Activated CD4-positive, alpha-beta T cell treated with anti-CD3 and anti-CD28 coated beads, Interleukin-2, amount 10 ng/mL, durations not matched to agents 24 days and 14 days (primary cell): ENCODE measurements at places on chromosomes 7 and 10. TPM values are rescaled to one million over a fixed set of nuclear protein-coding genes. Genes with fewer than 3 reads are reported as not detected.

GRCh38 chr10:22679608-22680007 is 34.8 kb downstream of the PIP4K2A start:
- H3K36me3 ChIP-seq, result peaks cover 9% of the 10 kb centered on the region
- peak; percentile 72 for DNase-seq
- no peaks in the 10 kb centered on the region for H3K27me3 ChIP-seq
- H3K27ac ChIP-seq, result peak overlapping the region; percentile 71

AGBL3 gene
- total RNA-seq, result 2.0 and 3.4 TPM in 2 replicates

- H3K27me3 ChIP-seq, result no peaks in the 10 kb centered on the region
- peaks cover 28% of the 10 kb centered on the region for H3K36me3 ChIP-seq
- DNase-seq, result no peak
- no peak overlapping the region for H3K4me3 ChIP-seq
These were observed 7.1 kb downstream of the PI4K2A start for GRCh38 chr10:97647556-97647955.

DNA sequence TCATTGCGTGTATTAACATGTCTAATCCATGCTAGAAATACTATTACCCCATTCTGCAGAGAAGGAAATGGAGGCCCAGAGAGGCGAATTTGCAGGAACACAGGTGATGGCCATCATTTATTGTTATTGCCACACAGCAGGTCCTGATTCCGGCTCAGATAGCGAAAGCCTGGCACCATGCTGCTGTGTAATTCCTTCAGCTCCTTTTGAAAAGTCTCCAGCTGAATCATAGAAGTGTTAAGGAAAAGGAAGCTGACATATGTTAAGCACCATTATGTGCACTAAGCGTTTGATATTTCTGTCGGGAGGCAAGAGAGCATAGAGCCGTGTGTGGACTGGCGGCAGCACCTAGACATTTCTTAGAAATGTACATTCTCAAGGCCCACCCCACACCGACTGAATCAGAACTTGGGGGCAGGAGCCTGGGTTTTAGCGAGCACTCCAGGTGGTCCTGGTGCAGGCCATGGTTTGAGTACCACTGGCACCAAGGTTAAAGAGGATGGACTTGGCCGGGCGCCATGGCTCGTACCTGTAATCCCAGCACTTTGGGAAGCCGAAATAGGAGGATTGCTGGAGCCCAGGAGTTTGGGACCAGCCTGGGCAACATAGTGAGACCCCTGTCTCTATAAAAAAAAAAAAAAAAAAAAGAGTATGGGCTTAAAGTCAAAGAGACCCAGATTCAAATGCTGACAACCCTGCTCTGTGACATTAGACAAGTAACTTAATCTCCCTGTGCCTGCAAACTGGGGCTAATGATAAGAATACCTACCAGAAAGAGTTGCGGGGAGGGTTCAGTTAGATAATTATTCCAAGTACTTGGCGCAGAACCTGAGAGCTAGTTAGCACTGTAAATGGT is 52.2 kb downstream of the UNC5B start:
- no peak for DNase-seq
- H3K27me3 ChIP-seq, result no peaks in the 10 kb centered on the region
- H3K4me3 ChIP-seq, result no peak overlapping the region
- no peak overlapping the region for H3K27ac ChIP-seq
- H3K36me3 ChIP-seq, result no peaks in the 10 kb centered on the region

DNA sequence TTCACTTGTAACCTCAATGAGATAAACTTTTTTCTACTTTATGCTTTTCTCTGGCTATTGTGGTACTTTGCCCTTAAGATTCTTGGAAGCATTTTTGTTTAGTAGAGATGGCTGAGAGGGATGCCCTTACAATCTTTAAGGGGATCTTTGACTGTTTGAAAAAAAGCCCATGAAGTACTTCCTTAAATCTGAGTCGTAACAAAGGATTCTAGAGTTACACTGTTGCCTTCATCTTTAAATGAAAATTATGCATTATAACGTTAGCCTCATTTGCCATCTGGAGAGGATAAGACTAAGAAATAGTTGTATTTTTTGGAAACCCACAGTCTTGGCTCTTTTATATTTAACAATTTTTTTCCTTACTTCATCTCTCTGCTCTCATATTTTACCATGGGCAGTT is 37.8 kb upstream of the FZD1 start:
- no peaks in the 10 kb centered on the region for H3K4me1 ChIP-seq
- H3K27me3 ChIP-seq, result no peaks in the 10 kb centered on the region
- no peak overlapping the region for H3K27ac ChIP-seq
- DNase-seq, result no peak

DNA sequence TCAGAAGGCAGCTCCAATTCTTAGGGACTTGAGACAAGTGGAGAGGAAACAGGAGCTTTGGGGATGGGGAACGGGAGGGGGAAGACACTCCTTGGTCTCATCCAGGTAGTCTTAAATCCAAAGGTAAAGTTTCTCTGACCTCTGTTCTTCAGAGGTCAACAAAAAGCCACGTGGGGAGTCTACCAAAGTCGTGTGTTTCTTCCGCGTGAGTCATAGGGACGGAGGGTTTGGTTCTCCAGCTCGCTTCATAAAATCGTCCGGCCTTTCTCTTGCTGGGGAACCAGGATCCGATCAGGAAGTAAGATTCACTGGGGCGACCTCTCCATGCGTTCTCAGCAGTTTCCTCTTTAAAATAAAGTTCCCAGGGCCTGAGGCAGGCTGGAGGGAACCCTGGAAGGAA is 275.7 kb downstream of the TCERG1L start:
- H3K27me3 ChIP-seq, result no peaks in the 10 kb centered on the region
- H3K4me3 ChIP-seq, result no peak overlapping the region
- no peaks in the 10 kb centered on the region for H3K36me3 ChIP-seq

DNA sequence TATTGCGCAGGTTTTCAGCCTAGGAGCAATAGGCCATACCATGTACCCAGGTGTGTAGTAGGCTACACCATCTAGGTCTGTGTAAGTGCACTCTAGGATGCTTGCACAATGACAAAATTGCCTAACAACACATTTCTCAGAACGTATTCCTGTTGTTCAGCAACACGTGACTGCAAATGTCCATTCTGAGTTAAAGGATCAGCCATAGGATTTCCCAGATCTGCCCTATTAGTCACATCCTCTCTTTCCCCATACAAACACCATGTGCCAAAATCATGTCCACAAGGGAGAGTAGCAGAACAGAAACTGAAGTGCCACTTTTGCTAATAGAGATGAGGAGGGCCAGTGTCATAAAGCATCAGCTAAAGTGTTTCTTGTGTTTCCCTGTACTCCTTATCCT is 42.6 kb upstream of the AMPH start:
- DNase-seq, result no peak
- H3K27me3 ChIP-seq, result peaks cover 10% of the 10 kb centered on the region
- no peaks in the 10 kb centered on the region for H3K36me3 ChIP-seq
- H3K4me3 ChIP-seq, result no peak overlapping the region
- no peak overlapping the region for H3K27ac ChIP-seq

GRCh38 chr7:17302575-17303142 is 4.2 kb downstream of the AHR start:
- no peak overlapping the region for H3K4me3 ChIP-seq
- H3K36me3 ChIP-seq, result peaks cover 7% of the 10 kb centered on the region
- H3K27me3 ChIP-seq, result no peaks in the 10 kb centered on the region
- peak; percentile 57 for DNase-seq
- H3K27ac ChIP-seq, result no peak overlapping the region

MYOZ1 gene
- total RNA-seq, result not detected in 2 replicates

DNA sequence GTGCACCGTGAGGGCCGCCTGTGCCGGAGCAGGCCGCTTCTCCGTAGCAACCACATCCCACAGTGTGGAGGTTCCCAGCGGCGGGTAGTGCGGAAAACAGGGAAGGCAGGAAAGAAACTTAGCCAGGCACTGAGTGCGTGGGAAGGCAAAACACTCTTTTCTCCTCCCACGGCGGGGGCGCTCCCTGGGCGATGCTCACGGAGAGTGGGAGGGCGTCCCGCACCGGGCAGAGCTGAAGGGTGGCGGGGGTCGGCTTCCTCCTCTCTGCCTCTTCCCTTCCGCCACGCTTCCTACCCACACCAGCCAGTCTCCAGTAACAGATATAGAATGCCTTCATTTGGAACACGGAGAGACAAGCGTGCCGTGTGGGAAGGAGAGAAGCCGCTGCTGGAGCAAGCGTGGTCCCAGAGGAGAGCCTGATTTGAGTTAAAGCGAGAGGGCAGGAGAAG is 252.5 kb downstream of the PAXIP1 start:
- no peaks in the 10 kb centered on the region for H3K4me1 ChIP-seq
- H3K27me3 ChIP-seq, result no peaks in the 10 kb centered on the region
- H3K4me3 ChIP-seq, result no peak overlapping the region
- no peak for DNase-seq
- H3K36me3 ChIP-seq, result no peaks in the 10 kb centered on the region

DNA sequence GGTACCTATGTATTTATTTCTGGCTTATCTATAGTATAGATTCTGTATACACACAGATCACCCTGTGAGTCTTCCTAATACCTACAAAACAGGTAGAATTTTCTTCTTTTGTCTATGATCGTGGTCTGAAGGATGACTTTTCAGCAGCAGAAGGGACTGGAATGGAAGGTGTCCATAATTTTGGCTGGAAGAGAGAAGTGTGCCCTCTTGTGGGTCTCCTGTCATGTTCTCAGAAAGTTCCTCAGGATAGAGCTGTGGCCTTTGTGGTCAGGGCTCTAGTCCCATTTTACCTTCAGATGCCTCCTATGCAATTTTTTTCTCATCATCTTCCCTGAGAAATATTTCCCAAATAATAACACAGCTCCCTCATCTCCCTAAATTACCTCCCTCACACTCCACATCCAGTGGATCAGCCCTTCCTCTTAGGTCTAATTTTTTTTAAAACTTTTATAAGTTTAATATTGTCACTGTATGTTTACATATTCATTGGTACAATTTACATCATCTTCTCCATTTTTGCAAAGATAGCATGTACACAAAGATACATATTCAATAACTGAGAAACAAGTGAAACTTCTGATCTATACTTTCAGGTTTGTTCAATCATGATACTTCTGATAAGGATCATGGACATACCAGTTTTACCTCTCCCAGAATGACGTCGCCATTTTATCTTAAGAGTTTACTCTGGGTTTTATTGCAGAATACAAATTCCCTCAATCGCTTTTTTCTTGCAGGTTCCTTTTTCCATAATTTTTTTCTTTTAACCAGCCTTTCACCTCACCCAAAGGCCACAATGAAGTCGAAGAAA is 112.7 kb downstream of the REEP3 start:
- peaks cover 8% of the 10 kb centered on the region for H3K27me3 ChIP-seq
- peaks cover 27% of the 10 kb centered on the region for H3K4me1 ChIP-seq
- H3K27ac ChIP-seq, result no peak overlapping the region
- DNase-seq, result peak; percentile 51
- no peak overlapping the region for H3K4me3 ChIP-seq

DNA sequence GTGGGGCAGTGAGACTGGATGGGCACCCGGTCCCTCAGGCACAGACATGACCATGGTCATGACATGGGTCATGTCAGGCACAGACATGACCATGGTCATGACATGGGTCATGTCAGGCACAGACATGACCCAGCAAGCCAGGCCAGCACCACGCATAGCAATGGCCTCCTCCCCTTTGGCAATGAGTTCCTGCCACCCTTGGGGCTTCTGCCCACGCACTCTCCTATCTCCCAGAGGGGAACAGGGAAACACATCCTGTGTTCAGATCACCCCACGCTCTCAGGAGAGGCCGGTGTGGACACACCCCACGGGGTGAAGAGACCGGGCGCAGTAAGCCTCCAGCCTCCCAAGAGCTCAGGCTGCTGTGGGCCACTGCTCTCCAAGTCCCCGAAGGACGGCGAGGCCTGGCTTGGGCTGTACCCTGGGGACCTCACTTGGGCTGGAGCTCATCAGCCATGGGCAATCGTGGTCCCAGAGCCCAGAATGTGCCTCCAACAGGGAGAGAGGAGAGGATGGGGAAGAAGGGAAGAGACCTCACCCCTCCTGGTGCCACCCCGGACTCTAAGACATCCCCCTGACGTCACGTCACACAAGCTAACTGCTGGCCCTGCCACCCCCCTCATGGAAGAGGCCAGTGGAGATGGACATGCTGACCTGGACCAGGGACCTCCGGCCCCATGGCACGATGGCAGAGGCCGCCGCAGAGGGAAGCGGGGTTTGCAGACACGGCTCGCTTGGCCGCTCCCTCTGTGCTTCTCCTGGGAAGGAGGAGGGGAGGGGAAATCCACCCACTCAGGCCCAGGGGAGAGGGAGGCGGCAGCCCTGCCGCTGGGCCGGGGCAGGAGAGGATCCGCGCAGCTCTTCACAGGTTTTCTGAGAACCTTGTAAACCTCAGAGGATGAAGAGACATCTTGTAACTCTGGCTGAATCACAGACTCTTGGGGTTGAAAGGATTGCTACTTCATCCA is 269.6 kb downstream of the ELFN1 start:
- DNase-seq, result peak; percentile 82
- peak overlapping the region; percentile 93 for H3K27ac ChIP-seq
- peaks cover 59% of the 10 kb centered on the region for H3K4me1 ChIP-seq

ELMO1 gene
- 110 and 121 TPM in 2 replicates for total RNA-seq

GRCh38 chr10:71072131-71072822 is 140.1 kb upstream of the UNC5B start:
- no peak for DNase-seq
- H3K27me3 ChIP-seq, result no peaks in the 10 kb centered on the region
- no peak overlapping the region for H3K27ac ChIP-seq
- no peaks in the 10 kb centered on the region for H3K36me3 ChIP-seq

DNA sequence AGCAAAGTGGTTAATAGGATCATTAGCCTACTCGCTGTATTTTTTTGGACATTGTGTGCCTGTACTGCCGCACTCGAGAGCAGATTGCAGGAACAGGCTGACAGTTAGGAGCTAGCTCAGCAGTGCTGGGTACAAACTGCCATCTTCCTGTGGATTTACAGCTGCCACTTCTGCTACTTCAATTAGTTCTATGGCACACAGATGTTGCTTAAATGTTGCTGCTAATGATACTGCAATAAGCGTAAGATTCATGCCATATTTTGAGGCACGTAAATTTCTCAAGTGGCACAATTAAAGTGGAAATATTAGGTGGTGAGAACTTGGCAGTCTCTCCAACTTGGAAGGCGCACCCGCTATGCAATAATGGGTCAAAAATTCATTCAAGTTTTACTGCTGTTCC is 171.9 kb downstream of the EBF3 start:
- no peaks in the 10 kb centered on the region for H3K36me3 ChIP-seq
- no peak overlapping the region for H3K27ac ChIP-seq
- H3K4me3 ChIP-seq, result no peak overlapping the region
- no peak for DNase-seq
